ENCODE measurements at places on chromosomes 3 and 15. TPM values are rescaled to one million over a fixed set of nuclear protein-coding genes. Genes with fewer than 3 reads are reported as not detected.

- DNase-seq: no peak
These were observed 351.2 kb downstream of the RAP2B start for GRCh38 chr3:153513236-153513635.

DNA sequence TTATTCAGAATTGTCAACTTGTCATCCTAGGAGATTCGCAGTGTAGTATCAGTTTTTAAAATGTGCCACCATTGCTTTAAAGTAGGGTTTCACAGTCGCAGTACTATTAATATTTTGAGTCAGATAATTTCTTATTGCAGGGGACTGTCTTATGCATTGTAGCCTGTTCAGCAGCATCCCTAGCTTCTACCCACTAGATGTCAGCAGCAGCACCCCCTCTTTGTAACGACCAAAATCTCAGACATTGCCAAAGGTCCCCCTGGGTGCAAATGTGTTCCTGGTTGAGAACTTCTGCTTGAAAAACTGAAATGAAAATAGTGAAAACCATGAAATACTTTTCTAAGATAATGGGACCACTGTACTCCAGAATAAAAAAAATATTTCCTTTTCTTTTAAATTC is 474.8 kb downstream of the CNTN3 start:
- DNase-seq: no peak

DNA sequence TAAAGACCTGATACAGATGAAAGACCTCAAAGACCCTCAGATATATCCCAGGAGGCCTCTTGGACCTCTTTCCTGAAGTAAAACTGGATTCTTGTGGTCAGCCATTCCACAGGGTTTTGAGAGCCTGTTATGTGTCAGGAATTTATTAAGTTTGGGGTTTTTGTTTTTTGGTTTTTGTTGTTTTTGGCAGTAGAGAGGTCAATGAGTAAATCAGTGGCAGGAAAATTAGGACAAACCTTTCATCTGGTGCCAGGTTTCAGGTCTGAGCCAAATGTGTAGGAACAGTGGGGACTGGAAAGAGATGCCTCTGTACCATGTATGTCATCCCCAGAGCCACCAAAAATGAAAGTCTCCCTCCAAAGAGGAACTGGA is 520.4 kb upstream of the MDFIC2 start:
- no peak for DNase-seq

DNA sequence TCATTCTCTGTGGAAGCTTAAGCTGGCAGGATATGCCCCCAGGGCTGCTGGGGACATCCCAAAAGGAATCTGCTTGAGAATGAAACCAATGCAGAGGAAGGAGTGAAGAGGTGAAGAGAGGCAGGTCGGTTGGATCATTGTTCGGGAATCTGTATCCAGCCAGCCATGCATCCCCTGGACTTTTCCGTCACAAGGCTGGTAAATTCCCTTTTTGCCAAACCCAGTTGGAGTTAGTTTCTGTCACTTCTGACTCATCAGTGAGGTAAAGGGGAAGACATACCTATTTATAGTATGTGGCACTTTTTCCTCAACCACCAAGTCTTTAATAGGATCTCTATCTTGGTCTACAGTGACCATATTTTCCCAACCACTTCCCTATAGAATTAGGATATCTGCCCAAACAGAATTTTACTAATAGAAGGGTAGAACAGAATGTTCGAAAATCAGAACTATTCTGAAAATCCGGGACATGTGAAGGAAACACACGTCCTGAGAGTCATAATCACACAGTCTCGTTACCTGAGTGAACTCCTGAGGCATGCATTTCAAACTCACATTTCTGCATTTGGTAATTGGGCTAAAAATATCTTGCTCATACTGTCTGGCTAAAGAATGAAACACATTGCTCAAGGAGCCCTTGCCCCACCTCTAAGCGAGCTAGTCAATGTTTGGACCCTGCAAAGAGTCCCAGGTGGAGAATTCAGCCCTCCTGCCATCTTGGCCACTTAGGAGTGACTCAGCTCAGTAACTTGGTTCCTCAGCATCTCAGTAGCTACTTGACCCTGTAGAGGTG is 289.7 kb upstream of the ADAMTS9 start:
- no peak for DNase-seq

- DNase-seq: no peak
These were observed 96.5 kb downstream of the CFAP20DC start for GRCh38 chr3:58953288-58953687.

DNA sequence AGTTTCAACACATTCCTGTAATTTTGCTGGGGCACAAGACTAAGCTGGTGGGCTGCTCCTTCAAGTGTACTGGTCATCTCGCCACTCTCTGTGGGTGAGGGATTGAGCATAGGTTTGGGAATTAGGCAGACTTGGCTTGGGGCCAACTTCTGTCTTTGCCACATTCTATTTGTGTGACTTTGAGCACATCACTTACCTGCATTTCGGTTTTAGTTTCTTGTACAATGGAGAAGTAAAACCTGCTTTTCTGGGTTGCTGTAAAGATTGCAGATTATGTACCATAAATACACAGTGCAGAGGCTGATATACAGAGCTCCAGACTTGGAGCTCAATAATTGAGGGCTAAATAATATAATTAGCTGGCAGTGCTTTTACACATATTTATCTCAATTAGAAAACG is 162.1 kb downstream of the C3orf38 start:
- DNase-seq: no peak

Gene A4GNT
- not detected for total RNA-seq

Gene ACSBG1
- 133 TPM for total RNA-seq

- DNase-seq: no peak
These were observed 966.9 kb upstream of the NR2F2 start for GRCh38 chr15:95363646-95364045.

Gene C3orf18
- total RNA-seq: 39.3 TPM

- no peak for DNase-seq
These were observed 15.9 kb downstream of the HRH1 start for GRCh38 chr3:11170052-11170770.

GRCh38 chr3:62378921-62379320 is 5.6 kb upstream of the FEZF2 start:
- DNase-seq: no peak

Gene FNDC3B
- 40.3 TPM for total RNA-seq

GRCh38 chr3:112460519-112461195 is 38.6 kb downstream of the BTLA start:
- no peak for DNase-seq

Gene GOLGA8R
- total RNA-seq: 6.5 TPM

DNA sequence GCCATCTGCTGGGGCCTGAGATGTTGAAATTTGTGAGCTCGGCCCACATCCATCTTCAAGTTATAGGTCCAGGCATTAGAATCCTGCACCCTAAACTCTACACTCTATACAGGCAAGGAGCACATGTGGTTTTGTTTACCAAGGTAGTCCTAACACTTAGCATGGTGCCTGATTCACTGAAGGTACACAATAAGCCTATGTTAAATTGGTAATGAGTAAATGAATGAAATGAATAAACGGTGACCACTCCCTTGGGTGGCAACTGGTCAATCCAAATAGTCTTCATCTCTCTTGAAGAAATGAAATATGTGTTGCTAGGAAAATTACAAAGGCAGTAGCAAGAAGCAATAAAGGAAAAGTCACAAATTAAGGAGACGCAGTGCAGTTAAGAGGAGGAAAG is 359.3 kb upstream of the UBE2E2 start:
- DNase-seq: no peak

DNA sequence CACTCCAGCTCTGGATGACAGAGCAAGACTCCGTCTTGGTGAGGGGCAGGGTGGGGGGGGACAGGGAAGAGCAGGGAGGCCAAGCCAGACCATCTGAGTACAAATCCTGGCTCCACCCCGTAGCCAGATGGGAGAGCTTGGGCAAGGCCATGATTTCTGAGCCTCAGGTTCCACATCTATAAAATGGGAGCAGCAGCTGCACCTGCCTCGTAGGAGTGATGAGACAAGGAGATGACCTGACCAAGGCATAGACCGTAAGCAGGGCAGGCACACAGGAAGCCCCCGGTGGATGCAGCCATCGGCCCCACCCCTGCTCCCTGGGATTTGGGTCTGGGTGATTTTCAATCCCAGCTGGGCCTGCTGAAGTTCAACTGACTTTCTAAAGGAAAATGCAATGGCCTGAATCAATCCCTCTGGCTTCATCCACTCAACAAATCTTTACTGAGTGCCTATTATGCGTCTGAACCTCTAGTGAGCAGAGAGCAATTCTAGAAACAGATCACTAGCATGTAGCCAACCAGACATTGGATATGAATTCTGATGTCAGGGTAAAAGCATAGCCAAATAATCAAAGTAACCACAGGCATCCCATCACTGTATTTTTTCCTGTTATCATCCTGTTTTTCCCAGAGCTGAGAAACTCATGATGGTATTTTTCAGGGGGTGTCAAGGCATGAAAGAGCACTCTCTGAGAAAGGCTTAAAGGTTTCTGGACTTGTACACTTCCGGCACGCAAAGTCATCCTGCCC is 141.2 kb downstream of the NUP210 start:
- DNase-seq: no peak

GRCh38 chr3:9151240-9151639 is 98.2 kb downstream of the SRGAP3 start:
- no peak for DNase-seq

Gene LOXL1
- total RNA-seq: not detected

DNA sequence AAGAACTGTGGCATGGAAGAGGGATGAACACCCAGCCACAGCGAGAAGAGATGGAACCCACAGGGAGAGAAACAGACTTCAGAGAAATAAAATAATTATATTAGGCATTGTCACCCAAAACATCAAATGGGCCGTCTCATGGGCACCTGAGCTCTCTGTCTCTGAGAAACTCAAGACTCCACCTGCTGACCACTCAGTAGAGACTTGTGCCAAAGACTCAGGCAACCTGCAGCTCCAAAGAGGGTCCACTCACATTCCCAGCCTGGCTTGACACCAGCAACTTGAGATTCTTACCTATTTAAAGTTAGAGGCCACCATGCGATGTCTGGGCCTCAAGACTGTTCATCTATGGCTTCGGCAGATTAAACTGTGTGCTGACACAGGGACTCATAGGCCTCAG is 12.0 kb downstream of the SEMA5B start:
- DNase-seq: no peak

- no peak for DNase-seq
These were observed 94.4 kb downstream of the DNASE1L3 start for GRCh38 chr3:58116161-58116955.

Gene SLC22A13
- total RNA-seq: 4.0 TPM

Gene SEC61A1
- total RNA-seq: 67.6 TPM

GRCh38 chr3:4475804-4476203 is 8.7 kb upstream of the SUMF1 start:
- DNase-seq: no peak

DNA sequence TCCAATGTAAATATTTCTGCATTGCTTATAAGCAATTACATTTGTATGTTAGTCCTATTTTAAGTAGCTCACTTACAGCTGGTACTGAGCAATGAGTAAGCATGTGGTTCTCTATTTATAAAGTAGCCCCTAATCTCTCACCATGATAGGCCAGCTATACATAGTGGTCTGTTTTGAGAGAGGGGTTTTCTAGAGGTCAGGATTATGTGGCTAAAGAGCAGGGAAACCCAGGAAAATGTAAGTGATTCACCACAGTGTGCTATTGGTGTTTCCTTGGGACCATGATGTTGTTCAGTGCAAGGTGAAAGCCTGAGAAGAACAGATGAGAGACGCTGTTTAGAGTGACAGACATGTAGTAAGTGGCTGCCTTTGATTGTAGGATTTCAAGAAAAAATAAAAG is 26.4 kb downstream of the RBMS3 start:
- no peak for DNase-seq

GRCh38 chr3:24100696-24101402 is 155.8 kb downstream of the NR1D2 start:
- no peak for DNase-seq

Gene ACKR2
- total RNA-seq: 2.8 TPM

DNA sequence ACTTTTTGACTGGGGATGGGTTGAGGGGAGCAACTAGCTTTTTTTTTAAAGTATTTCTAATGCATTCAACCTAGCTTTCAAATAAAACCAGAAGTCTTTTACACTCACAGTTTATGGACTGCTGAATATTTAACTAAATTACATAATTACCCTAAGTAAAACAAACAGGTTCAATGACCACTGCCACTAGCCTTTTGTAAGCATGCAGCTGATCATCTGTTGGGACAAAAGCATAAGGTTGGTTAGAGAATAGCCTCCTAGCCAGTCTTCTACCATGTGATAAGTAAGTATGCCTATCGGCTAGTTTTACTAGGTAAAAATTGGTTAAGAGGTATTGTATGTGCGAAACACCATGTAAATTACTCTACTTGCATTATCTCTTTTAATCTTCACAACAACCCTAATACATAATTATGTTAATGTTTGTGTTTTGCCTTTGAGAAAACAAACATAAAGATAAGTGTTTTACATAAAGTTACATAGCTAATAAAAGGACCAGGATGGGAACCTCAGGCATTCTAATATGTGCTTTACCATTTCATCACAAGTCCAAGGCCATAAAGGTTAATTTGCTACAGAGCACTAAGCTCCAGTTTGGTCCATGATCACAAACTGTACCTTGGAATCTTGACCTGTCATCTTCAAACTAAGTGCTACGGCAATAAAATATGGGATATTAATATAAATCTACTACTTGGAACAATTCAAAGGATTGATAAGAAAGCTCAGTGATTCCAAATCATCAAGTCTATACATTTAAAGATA is 13.2 kb downstream of the PFN2 start:
- DNase-seq: no peak

- DNase-seq: no peak
These were observed 4.4 kb downstream of the TERC start for GRCh38 chr3:169760479-169760878.

DNA sequence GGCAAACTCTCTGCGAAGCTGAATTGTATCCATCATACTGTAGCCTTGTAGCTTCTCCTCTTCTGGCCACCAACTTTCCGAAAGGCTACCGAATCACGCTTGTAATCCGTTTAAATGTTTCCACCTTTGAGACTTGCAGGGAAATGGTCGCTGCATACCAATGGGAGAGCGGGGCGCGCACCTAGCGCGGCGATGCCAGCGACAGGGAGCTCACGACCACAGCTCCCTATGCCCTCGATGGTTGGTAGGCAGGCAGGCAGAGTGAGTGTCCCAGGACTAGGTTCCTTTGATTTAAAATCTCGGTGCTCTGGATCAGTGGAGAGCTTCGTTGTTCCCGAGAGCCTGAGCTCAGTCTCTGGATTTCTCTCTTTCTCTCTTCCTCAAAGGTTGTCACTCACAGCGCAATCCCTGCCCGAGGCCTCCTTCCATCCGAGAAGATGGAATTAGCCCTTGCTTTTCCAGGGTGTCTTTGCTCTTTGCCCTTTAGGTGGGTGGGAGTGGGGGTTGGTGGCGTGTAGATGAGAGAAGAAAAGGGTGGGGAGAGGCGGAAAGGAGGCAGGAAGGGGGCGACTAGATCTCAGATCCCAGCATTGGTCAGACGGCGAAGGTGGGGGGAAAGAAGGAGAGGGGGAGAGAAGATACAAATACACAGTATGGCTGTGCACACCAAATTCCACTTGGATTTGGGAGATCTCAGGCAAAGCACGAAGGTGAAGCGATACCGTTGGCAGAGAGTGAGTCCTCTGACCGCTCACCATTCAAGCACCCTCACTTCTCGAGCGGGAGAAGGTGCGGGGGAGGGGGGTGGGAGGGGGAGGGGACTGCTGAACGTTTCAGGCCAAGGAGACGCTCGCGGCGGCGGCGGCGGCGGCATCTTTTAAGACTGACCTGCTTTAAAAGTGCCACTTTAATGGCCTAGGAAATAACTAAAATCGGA is at the start of gene SLITRK3:
SLITRK3 (minus strand) TSS at position 745 of the 937 bp plus-strand sequence. CDS start 5,554 bp downstream, outside the sequence.
- DNase-seq: no peak

Gene XRN1
- total RNA-seq: 83.1 TPM

- no peak for DNase-seq
These were observed 441 bp upstream of the UCN2 start for GRCh38 chr3:48564022-48564421.

Data from dorsolateral prefrontal cortex (tissue), 122 donors.